Astrocyte (in vitro differentiated cells and primary cell): ENCODE measurements at places on chromosomes 5 and 9. TPM values are rescaled to one million over a fixed set of nuclear protein-coding genes. Genes with fewer than 3 reads are reported as not detected.
A peak's percentile ranks its signal among the peaks of the same experiment; 100 is the strongest.

DNA sequence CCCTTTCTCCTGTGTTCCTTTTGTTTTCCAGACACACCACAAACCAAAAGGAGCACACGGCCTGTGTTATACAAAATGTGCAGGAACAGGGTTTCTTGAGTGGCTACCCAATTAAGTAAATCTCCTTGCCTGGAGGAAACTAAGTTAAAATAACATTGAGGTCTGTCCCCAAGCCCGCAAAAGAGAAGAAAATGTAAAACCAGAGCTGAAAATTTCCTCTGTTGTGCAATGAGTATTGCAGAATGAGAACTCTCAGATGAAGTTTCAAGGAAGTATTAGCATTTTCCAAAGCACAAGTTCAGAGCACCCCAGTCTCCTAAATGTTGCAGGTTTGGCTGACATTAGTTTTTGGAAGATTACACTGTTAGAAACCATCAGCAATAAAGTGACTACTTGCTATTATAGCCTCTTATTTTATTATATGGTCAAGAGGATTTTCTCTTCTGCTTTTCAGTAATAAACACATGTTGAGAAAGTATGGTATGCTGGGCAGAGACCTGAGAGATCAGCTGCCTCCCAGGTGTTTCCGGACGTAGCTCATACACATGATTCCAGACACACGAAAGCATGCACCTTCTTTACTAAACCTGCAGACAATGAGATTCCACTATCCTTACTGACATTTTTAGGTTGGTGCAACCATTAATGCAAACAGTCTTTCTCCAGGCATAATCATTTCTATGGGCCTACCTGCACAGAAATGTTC is 161.3 kb downstream of the SNCAIP start:
- DNase-seq = no peak

- no peak for DNase-seq
Measured at GRCh38 chr9:4389755-4390154, 89.9 kb upstream of the GLIS3 start.

GRCh38 chr5:87413343-87413645 is 564 bp upstream of the CCNH start:
- DNase-seq = peak; percentile 15

Gene RMRP
- 13,402 and 14,410 TPM in 2 replicates for total RNA-seq
